C1 segment of cervical spinal cord (tissue), 14 donors: ENCODE measurements at places on chromosomes 7 and 10.

DNA sequence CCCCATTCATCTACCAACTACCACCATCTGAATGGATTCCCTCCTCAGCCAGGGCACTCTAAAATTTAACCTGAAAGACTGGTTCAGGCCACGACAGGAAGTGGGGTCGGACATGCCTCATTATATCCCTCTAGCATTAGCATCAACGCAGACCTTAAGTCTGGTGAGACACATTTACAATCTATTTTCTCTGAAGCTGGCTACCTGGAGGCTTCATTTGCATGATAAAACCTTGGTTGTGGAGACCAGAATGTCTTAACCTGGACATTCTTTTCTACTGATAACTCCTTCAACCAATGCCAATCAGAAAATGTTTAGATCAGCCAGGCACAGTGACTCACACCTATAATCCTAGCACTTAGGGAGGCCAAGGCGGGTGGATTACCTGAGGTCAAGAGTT is 42.3 kb downstream of the SVOPL start:
- no peak for DNase-seq

GRCh38 chr7:36777062-36777461 is 52.8 kb upstream of the AOAH start:
- no peak for DNase-seq

DNA sequence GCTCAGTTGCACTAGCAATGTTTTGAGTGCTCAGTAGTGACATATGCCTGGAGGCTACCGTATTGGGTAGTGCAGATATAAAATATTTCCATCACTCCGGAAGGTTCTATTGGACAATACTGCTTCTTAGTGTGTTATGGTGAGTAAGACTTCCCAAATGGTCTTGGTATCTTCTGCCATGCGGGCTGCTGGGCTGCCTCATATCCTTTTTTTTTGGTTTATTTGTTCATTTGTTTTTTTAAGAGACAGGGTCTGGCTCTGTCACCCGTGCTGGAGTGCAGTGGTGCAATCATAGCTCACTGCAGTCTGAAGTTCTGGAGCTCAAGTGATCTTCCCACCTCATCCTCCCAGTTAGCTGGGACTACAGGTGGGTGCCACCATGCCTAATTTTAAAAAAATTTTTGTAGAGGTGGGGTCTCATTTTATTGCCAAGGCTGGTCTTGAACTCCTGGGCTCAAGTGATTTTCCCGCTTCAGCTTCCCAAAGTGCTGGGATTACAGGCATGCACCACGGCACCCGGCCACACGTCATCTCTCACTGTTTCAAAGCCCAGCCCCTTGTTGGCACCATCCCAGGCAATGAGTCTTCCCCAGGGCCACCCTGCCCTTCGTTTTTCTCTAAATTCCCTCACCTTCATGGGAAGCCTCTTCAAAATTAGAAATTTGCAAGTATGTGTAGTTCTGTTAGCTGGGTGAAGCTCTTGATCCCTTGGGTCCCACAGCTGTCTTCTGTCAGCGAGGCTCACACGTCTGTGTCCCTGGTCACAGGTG is 111.0 kb upstream of the KLF14 start:
- no peak for DNase-seq

GRCh38 chr10:19003341-19003740 is 45.3 kb upstream of the MALRD1 start:
- DNase-seq, result no peak

DNA sequence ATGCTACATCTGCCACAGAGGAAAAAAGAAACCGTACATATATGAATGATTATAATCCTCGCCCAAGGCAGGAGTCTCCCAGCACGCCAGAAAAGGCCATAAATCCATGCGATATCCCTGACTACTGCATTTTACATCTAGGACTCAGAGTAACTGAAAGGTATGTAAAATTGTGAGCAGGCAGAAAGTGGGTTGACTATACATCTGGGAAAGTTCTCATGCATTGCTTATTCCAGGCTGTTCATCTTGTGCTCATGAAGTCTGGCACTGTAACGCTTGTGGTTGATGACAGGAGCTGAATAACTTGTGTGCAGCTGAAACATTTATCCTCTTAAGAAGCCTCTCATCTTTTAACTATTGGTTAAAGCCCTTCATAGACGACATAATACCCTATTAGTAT is 193.4 kb upstream of the STEAP4 start:
- no peak for DNase-seq

- DNase-seq, result no peak
These were observed 75.1 kb upstream of the SRRM3 start for GRCh38 chr7:76126632-76127031.

- no peak for DNase-seq
These were observed 34.6 kb downstream of the RHEB start for GRCh38 chr7:151484971-151485707.

- DNase-seq, result no peak
These were observed 15.1 kb downstream of the FZD8 start for GRCh38 chr10:35626971-35627507.

- DNase-seq, result no peak
These were observed 46.5 kb downstream of the TMEM106B start for GRCh38 chr7:12257582-12257981.

DNA sequence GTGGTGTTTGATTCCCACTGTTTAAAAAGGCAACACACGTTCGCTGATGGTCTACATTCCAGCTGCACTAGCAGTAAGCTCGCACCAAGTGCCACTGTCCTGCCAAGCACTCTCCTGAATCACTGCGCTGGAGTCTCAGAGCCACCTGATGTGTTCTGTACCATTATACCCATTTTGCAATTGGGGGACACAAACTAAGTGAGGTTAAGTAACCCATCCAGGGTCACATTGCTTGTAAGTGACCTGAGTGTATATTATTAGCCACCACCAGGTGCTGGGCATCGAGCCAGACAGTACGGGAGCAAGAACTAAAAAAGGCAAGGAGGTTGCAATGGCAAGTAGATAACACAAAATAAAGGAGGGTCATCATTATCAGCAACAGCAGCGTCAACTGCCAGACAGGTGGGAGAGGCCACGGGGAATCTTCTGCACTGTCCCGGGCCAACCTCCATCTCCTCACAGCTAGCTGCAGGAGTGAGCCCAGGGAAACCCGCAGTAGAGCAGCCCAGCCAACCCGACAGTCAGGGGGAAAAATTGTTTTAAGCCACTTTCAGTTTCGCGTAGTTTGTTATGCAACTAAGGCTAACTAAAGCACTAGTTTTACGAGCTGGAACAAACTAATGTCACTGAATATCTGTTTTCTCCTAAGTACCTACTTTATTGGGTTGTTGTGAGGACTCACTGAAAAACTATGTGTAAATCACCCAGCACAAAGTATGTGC is 712 bp upstream of the CPVL start:
- DNase-seq, result no peak

DNA sequence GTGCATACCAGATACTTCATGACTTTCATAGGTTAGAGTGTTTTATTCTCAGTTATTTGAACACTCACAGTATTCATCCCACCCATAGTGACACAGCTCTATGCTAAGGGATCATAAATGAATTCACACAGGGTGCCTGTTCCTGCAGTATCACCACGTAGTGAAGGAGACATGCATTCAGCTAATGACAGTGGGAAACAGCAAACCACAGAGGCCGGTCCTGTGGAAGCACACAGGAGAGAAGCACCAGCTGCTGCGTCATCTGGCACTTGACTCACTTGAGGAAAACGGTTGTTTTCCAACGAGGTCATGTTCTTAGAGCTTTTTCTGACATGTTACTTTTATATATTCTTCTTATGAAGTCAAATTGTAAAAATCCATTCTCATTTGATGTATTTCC is 73.0 kb downstream of the UBE3C start:
- no peak for DNase-seq

GRCh38 chr7:40996233-40996677 is 706.6 kb downstream of the INHBA start:
- DNase-seq, result peak; percentile 5

DNA sequence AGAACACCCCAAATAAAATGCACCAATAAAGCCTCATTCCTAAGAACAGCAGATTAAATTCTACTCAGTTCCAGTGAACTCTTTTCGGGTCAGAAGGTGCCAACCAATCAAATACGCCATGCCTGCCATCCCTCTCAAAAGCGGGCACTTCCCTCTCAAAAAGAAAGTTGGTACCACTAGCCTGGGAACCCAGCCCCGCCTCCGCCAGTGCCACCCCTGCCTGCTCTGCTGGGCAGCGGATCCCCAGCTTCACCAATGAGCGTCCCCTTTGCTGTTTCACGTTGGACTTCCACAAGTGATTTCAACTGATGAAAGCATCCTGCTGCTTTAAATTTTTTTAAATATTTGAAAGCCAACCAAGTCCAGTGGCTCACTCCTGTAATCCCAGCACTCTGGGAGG is 33.2 kb upstream of the PROSER2 start:
- no peak for DNase-seq

DNA sequence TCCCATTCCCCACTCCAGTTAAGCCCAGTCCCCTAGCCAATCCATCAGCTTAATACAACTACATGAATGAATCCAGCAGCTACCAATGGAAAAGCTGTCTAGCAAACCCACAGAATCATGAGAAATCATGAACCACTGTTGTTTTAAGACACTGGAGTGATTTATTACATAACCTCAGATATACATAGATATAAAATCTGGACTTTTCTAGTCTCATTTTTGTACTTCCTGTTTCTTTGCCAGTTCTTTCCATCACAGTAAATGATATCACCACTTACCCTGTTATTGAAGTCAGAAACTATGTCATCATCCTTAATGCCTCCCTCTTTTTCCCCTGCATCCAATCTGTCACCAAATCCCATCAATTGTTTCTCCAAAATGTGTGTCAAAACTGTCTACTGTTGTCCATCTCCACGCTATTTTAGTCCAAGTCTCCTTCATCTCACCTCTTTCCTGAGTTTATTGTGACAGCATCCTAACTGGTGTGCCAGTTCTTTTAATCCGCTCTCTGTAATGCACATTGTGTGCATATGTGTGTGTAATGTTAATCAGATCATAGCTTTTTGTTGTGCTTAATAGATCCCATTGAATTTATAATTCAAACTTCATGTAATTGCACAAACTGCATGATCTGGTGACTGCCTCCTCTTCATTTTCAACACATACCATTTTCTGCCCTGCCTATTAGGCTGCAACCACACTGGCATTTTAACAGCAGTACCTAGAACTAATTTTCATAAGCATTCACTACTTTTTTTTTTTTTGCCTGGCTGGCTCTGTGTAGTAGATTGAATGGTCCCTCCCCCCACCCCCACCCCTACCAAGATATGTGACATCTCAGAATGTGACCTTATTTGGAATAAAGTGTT is 56.0 kb downstream of the MKLN1 start:
- no peak for DNase-seq

- DNase-seq, result no peak
These were observed 111.0 kb downstream of the HTR7 start for GRCh38 chr10:90746829-90747228.

GRCh38 chr7:47756636-47757035 is 174.7 kb upstream of the TNS3 start:
- DNase-seq, result no peak

DNA sequence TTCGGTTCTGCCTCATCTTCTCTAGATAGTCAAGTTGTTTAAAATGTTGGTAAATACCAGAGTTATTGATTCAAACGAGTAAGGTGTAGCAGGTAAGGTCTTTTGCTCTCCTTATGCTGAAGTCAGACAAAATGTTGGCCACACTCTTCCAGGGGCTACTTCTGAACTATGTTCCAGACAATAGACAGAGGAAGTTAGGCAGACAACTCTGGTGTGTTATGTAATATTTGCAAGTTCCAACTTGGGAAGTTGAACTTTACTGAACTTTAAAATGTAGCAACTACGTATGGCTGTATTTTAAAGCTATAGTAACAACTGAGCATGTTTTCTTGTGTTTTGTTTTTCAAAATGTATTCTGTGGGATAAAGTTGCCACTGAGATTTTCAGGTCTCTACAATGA is 125.7 kb upstream of the NEBL start:
- no peak for DNase-seq

- DNase-seq, result no peak
These were observed 824.1 kb downstream of the CCSER2 start for GRCh38 chr10:85152496-85152895.

DNA sequence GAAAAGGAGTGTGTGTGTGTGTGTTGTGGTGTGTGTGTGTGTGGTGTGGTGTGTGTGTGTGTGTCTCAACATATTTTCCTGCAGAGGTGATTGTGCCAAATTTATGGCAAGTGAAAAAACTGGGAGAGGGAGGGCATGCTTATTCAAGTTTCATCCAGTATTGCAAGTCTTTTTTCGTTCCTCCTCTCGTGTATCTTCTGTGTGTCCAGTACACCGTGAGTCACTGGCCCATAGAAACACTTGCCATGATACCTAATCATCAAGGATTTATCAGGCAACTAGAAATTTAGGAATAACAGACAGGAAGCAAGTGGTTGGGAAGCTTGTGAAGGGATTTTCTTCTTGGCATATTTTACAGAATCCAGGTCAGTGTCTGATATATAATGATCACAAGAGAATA is 820.5 kb downstream of the GATA3 start:
- DNase-seq, result no peak

- DNase-seq, result no peak
These were observed 261.9 kb downstream of the SNX10 start for GRCh38 chr7:26553582-26553981.

- no peak for DNase-seq
These were observed 28.1 kb downstream of the LRGUK start for GRCh38 chr7:134155206-134155605.

- no peak for DNase-seq
These were observed 256.6 kb downstream of the TNS3 start for GRCh38 chr7:47325337-47325736.

- DNase-seq, result no peak
These were observed 252.4 kb downstream of the DIP2C start for GRCh38 chr10:436911-437665.

DNA sequence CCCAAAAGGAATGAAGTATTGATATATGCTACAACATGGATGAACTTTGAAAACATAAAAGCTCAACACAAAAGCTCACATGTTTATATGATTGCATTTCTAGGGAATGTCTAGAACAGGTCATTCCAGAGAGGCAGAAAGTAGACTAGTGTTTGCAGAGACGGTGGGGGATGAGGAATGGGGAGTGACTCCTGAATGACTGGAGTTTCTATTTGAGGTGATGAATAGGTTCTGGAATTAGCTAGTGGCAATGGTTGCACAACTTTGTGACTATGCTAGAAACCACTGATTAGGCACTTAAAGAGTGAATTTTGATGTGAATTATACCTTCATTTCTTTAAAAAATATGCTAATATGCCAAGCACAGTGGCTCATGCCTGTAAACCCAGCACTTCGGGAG is 6.9 kb downstream of the KPNA7 start:
- no peak for DNase-seq

DNA sequence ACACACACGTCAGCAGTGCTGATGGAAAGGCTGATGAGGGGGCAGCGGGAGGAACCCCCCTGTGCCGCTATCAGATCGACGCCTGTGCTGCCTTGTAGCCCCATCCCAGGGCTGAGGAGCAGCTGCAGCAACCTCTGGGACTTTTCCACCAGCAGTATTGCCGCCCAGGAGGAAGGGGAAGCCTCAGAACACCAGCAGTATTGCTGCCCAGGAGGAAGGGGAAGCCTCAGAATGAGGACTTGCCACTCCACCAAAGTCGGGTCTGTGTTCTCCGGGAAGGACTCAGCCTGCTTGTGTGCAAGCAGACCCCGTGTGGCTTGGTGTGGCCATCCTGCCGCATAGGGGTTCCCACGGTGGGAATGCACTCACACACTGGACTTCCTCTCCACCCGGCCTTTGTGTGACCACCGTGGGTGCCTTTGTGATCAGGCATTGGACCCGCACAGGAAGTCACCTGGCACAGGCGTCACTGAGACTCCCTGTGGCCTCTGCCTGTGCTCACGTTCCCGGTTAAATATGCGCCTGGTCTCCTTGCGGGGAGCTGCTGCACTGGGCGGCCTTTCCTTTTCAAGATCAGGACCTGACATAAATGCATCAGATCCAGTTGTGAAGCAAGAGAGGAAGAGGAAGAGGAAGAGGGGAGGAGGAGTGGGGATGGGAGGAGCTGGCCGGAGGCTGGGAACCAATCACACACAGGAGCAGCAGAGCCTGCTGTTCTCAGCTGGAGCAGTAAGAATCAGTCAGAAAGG is 248.5 kb downstream of the DNAJB6 start:
- DNase-seq, result no peak
